ENCODE measurements at places on chromosomes 2 and 18.

- DNase-seq, result no peak
Observed at GRCh38 chr2:198042189-198042588, 237.8 kb downstream of the PLCL1 start.

GRCh38 chr2:147863835-147864234 is 19.0 kb downstream of the ACVR2A start:
- no peak for DNase-seq

GRCh38 chr2:62163106-62163831 is 32.6 kb upstream of the B3GNT2 start:
- DNase-seq, result no peak

DNA sequence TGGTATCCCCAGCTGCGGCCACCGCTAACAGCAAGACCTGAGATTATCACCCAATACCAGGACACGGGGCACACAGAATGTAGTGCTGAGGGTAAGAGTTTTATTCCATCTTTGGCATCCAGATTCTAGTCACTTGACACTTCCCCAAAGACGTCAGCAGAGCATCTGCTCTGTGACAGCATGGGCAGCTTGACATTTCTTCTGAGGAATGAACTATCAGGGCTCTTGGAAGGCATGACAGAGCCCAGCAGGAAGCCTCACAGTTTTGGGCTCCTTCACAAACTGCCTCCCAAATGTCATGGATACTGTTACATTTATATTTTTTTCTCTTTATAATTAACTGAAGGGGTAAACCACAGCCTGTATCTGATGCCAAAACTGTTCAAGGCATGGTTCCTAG is 1010.7 kb downstream of the TDRD15 start:
- no peak for DNase-seq

DNA sequence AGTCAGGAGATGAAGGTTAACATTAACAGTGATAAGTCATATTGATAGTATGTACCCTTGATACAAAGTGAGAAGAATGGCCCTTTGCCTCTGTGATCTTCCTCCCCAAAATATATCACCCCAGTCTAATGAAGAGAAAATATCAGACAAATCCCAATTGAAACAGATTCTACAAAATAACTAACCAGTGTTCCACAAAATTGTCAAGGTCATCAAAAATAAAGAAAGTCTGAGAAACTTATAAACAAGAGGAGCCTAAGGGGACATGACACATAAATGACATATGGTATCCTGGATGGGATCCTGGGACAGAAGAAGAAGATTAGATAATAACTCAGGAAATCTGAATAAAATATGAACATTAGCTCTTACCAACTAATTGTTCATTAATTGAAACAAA is 398.4 kb downstream of the DSC3 start:
- DNase-seq, result no peak

- no peak for DNase-seq
Observed at GRCh38 chr18:5250603-5251002, 44.9 kb downstream of the ZBTB14 start.

DNA sequence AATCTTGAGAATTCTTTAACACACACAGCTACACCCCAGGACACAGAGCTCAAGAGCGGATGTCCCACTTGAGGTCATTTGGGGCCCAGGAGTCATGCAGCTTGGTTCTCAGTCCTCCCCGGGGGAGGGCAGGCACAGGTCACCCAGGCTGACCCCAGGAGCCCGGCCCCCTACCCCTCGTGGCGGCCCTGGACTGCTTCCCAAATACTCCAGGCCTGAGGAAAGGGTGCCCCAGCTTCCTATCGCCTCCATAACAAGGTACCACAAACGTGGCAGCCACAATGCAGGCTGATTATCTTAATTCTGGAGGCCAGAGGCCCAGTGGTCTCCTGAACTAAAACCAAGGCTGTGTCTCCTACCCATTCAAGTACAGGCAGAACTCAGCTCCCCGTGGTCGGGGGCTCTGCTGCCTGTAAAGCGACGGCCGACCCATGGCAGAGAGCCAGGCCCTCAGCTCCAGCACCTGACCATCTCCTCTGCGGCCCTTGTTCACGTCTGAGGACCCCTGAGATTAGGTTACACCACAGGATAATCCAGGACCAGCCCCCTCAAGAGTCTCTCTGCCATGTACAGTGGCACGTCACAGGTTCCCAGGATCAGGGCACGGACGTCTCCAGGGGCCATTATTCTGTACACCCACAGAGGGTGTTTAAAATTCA is 10.5 kb downstream of the SLC66A2 start:
- DNase-seq, result no peak

DNA sequence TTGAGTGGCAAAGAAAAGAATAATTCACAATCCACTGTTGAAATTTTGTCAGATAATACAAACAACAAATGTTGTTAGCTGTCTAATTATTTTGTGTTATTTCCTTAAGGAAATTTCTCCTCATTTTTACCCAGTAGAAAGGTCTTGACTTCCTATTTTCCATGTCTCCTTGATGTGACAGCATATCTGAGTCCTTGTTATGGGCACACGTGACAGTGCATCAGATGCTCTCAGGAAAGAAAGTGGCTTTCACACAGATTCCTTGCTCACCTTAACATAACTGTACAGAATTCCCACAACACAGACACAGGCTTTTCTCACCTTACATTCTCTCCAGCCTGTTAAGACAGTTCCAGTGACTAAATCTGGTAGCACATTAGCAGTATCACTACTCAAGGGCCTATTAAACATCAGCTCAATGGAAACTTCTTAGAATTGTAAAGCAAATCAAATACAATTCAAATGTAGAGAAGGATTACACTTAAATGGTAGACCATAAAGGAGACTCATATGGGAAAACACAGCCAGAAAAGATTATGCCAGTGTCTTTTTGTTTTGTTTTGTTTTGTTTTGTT is 30.2 kb upstream of the GPR55 start:
- DNase-seq, result no peak

DNA sequence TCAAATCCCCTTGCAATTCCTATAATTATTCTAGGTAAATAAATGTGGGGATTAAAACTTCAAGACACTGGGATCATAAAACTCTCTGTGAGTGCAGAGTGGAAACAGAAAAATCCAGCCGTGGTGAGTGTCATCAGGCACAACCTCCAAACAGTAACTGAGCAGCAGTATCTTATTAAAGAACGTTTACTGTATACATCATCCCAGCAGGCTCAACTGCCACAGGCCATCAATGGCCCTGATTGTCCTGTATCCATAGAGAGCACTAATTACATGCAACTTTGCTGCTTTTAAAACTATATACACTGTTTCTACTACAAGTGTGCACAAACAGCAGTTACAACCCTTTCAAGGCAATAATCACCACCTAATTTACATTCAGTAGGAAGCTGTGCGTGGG is 23.9 kb downstream of the GAREM1 start:
- no peak for DNase-seq

DNA sequence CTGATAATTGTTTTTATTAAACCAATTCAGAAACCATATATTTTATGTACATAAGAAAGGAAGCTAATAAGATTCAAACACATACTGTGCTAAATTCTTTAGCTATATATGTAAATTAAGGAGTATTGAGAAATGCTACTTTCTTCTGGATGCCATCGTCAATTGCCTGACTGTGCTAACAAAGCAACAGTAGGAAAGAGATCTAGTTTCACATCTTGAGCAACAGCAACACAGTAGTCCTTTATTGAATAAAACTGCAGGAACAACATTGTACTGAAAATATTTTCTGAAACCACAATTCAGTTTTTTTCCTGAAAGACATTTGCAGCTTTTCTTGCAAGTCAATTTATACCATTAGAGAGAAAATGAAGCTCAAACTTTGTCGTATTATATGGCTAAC is 1404.9 kb upstream of the SLC39A10 start:
- DNase-seq, result no peak

- DNase-seq, result no peak
Observed at GRCh38 chr18:42458226-42458625, 503.2 kb downstream of the PIK3C3 start.

GRCh38 chr2:86491088-86491487 is 49.9 kb downstream of the KDM3A start:
- DNase-seq, result no peak
